ENCODE measurements at places on chromosomes 11 and 22.

DNA sequence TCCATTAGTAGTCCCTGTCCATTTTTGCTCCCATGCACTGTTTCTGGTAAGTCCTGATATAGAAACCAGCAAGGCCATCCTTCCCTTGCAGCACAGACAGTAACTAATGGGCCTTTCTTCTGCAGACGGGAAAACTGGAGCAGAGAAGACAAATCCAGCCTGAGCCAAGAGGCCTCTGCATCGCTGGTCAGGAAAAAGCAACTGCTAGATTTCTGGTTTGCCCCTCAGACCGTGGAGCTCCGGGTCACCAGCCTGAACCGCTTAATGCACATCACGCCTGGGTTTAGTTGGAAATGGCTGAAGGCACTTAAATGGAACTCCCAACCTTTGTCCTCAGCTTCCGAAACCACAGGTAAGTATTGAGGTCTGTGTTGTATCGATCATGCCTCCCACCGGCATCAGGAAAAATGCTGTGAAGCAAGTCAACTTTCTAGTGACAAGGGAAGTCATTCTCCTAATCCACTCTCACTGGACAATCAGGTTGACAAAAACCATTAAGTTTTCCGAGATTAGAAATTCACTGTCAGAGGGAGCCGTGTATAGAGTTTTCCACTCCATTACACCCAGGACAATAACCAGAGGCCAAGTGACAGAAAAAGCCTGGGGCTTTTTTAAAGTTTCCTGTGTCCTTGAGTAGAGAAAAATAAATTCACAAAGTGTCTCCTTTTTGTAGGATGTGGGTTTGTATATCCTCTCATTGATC lies 14.8 kb upstream of the LMO2 start:
- no peak for DNase-seq

- no peak for DNase-seq
These were observed 362.1 kb upstream of the PDGFD start for GRCh38 chr11:104526006-104526405.

GRCh38 chr11:8034106-8034585 lies 46.9 kb upstream of the TUB start:
- no peak for DNase-seq

- DNase-seq: no peak
These were observed 39.9 kb upstream of the COMT start for GRCh38 chr22:19901577-19902244.

DNA sequence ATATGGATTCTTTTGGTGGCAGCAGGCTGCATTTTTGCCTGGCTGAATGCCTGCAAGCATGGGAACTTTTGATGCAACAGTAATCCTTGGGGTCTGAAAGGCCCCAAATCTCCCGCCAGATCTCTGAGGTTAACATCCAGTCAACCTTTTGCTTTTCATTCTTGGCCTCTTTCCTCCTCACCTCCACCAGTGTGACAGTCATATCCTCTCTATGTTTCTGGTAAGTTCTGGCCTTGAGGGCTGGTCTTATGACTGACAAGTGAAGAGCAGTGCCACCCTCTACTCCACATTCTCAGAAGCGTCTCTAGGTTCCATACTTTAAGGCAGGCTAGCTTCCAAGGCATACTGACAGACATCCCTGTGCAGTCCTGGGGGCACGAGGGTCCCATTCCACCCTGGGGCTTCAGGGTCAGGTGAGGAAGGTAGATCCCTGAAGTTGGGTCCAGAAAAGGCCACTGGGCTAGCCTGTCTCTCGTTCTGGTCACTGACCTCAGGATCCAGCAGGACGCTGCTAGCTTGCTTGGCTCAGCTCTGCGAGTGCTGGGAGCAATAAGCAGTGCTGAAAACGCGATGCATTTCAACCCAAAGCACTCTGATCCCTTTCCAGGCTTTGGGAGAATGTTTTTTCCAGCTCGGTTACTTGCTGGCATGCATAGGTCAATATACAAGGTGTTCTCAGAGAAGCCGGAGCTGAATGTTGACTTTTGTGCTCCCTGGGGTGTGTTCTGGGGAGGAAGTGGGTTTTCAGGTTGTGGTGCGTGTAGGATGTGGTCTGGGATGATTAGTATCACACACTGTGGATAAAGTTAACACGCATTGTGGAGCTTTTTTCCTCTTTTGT lies 75.2 kb downstream of the PTPRJ start:
- peak; percentile 42 for DNase-seq

DNA sequence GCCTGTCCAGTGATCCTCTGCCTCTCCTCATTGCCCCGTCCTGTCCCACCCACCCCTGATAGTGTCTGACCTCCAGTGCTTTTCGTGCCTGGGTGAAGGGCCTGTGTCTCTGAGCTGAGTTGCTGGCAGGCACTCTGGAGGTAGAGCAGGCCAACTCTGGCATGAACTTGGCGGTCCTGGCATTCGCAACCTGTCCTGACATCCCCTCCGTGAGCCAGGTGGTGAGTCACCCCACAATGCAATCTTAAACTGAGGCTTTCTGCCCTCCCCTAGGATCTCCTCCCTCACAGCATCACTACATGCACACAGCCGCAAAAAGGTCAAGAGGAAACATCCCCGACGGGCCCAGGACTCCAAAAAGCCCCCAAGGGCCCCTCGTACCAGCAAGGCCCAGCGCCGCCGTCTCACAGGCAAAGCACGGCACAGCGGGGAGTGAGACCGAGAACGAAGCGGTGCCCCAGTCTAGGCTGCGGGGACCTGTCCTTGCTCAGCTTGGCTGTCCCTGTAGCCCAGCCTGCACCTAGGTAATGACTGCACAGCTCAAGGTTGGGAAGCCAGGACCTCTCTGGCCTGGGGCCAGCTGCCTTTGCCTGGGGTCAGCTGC lies 4.9 kb downstream of the NOL12 start:
- no peak for DNase-seq

GRCh38 chr11:112579282-112579681 lies 318.6 kb upstream of the PLET1 start:
- no peak for DNase-seq

- no peak for DNase-seq
These were observed 9.8 kb downstream of the EHBP1L1 start for GRCh38 chr11:65585396-65586246.

GRCh38 chr11:77418971-77419597 lies 54.8 kb downstream of the PAK1 start:
- no peak for DNase-seq

DNA sequence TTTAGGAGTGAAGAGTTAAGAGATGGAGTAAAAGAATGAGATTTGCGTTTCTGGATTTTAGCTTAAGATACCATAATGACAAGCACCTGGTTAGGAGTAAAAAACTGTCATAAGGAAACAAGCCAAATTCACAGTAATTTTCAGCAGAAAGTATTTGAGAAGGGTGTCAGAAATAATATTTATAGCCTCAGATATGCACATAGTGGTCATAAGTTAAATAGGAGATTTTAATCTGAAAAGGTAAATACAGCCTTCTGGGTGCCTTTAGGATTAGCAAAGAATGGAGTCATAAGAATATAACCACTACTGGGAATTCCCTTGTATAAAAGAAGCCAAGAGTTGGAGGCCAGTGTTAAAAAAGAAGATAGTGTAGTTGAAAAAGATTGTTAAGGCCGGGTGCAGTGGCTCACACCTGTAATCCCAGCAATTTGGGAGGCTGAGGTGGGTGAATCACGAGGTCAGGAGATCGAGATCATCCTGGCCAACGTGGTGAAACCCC lies 160.1 kb downstream of the SWAP70 start:
- no peak for DNase-seq

DNA sequence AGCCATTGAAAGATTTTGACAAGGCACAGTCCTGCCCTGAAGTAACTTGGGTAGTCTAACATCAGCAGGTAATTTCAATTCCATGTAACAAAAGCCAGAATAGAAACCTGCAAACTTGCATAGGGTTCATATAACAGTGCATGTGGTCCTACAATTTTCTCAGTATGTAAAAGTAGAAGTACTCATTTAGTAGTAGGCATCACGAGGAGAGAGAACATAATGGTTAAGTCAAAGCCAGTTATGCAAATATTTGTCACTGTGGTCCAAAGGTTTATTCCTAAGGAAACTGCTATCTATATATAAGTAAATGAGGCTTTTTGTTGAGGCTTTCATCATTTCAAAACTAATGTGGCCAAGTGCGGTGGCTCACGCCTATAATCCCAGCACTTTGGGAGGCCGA lies 10.1 kb downstream of the ATP5MG start:
- DNase-seq: no peak

DNA sequence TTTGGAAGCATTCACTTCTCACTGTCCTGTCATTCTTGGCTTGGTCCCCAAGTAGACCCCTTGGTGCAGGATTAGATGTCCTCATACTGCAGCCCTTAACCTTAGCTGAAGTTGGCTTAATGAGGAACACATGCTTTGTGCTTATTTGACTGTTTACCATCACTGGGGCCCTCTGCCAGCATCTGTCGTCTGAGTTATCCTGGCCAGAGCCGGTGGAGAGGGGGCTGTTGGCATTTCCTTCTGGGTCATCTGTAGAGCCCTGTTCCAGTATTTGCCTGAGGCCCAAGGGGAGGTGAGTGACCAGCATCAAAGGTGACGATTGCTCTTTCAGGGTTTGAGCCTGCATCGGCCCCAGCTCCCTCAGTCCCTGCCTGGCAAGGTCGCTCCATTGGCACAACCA lies 126.4 kb upstream of the RASSF10 start:
- no peak for DNase-seq

DNA sequence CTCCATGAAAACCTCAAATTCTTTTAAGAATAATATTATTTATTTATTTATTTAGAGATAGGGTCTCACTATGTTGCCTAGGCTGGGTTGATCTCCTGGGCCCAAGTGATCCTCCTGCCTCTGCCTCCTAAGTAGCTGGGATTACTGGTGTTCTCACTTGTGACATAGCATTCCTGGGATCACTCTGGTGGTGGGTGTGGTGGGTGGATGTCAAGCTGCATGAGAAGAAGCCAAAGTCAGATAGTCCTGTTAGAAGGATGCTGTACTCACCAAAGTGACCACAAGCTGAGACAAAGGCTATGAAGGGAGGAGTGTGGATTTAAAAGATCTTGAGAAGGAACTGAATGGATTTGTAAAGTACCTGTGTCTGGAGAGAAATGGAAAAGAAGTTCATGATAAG lies 87.9 kb upstream of the SPON1 start:
- no peak for DNase-seq

- DNase-seq: no peak
These were observed 245.8 kb downstream of the CSNK2A3 start for GRCh38 chr11:11107076-11107723.

DNA sequence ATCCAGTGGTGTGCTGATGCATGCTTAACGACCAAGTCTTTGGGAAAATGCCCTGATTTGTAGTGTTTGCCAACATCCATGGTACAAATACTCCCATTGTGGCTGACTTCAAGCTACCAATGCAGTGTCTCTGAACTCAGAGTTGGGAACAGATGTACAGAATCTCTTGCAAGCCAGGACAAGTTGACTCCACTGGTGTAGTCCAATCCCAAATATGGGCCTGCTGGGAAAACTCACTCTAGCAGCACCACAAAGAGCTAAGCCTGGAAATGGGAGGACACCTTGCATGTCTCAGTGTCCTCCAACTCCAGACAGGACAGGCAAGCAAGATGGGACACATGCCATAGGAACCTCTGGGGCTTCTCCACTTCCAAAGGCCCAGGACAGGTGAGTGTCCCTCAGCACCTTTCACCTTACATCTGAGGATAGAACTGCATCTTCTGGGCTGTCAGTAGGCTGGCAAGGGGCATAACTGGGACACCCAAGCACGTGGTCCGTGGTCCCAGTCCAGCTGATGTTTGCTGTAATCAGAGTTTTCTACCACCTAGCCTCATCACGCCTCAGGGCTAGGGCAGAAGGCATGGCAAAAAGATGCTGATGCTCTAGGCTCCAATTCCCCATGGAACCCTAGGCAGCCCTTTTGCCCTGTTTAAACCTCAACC lies 6.5 kb downstream of the LMO1 start:
- DNase-seq: no peak

DNA sequence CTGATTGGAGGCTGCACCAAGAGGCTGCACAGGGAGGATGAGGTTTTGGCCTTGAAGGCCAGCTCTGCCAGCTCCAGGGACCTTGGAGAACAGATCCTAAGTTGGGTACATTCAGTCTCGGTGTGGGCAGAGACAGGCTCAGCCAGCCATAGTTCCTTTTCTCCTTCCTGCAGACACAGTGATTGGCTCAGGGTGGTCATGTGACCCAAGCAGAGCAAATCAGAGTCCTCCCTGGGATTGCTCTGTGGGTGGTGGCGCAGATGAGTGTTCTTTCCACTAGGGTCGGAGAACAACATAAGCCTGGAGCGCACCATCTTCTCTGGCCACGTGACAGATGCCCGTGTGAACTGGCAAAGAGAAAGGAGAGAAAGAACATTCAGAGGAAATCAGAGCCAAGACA lies 47.1 kb upstream of the CCND1 start:
- no peak for DNase-seq

GRCh38 chr11:95363708-95364107 lies 132.7 kb upstream of the SESN3 start:
- no peak for DNase-seq

DNA sequence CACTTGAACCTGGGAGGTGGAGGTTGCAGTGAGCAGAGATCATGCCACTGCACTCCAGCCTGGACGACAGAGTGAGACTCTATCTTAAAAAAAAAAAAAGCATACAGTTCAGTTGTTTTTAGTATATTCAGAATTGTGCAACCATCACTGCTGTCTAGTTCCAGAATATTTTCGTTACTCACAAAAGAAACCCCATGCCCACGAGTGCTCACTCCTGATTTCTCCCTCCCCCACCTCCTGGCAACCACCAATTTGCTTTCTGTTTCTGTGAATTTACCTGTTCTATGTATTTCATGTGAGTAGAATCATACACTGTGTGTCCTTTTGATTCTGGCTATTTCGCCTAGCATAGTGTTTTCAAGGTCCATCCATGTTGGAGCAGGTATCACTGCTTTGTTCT lies 24.8 kb downstream of the PTPRJ start:
- DNase-seq: no peak

GRCh38 chr11:12079726-12080556 lies 30.4 kb upstream of the MICAL2 start:
- DNase-seq: no peak

GRCh38 chr11:10205928-10206327 lies 88.1 kb downstream of the SBF2 start:
- DNase-seq: no peak

GRCh38 chr11:117366875-117367274 lies 39.2 kb downstream of the CEP164 start:
- DNase-seq: no peak

GRCh38 chr11:74338963-74339362 lies 27.5 kb upstream of the P4HA3 start:
- no peak for DNase-seq

Measured in CD4-positive, alpha-beta T cell treated with Interferon gamma for 1 hour (primary cell).